ENCODE measurements at places on chromosomes 1 and 21.

GRCh38 chr1:108722292-108722691, 9.6 kb downstream of the FNDC7 start:
- DNase-seq: no peak

- no peak for DNase-seq
Observed at GRCh38 chr21:39046236-39046916, 136.9 kb downstream of the PSMG1 start.

- no peak for DNase-seq
Observed at GRCh38 chr1:147292631-147293251, 50.3 kb downstream of the CHD1L start.

- DNase-seq: no peak
Observed at GRCh38 chr1:84574936-84575335, 696 bp upstream of the CTBS start.

DNA sequence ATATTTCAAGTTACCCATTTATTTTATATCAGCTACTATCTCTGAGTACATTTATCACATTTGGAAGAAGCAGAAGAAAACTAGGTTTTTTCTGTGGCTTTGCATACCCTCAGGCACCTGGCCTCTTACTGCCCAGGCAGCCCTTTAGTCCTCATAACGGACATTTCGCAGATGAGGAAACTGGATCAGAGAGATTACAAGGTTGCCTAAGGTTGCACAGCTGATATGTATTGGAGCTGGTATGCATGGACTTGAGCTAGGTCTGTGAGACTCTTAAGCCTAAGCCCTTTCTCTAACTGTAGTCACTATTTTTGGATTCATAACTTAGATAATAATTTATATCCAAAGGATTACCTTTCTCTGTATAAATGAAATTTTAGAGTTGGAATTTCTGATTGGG, 4.0 kb downstream of the CNIH3 start:
- no peak for DNase-seq

GRCh38 chr1:207002724-207003146, 29.8 kb downstream of the C1orf116 start:
- DNase-seq: no peak

- no peak for DNase-seq
Observed at GRCh38 chr21:28538987-28539622, 453.6 kb downstream of the LTN1 start.

- no peak for DNase-seq
Observed at GRCh38 chr1:10338611-10339010, 60.3 kb upstream of the PGD start.

GRCh38 chr1:107802654-107803053, 162.3 kb downstream of the VAV3 start:
- no peak for DNase-seq

- DNase-seq: no peak
Observed at GRCh38 chr1:32151319-32151787, 28.1 kb upstream of the TXLNA start.

DNA sequence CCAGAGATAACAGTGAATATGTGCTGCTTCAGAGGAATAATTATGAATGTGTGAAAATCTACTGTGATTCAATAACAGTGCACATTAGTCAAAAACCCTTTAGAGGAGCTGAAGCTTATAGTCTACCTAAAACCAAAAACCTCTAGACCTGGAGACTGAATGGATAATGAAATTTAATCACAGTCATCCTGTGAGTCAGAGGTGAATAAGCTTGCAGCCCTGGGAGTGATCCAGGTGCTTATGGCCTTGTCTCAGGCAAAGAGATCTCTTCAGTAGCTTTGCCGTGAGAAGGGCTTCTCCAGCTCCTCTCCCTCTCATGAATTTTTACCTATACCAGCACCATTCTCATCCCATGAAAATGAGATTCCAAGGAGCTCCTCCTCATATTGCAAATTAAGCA, 81.3 kb upstream of the RGS4 start:
- DNase-seq: no peak

DNA sequence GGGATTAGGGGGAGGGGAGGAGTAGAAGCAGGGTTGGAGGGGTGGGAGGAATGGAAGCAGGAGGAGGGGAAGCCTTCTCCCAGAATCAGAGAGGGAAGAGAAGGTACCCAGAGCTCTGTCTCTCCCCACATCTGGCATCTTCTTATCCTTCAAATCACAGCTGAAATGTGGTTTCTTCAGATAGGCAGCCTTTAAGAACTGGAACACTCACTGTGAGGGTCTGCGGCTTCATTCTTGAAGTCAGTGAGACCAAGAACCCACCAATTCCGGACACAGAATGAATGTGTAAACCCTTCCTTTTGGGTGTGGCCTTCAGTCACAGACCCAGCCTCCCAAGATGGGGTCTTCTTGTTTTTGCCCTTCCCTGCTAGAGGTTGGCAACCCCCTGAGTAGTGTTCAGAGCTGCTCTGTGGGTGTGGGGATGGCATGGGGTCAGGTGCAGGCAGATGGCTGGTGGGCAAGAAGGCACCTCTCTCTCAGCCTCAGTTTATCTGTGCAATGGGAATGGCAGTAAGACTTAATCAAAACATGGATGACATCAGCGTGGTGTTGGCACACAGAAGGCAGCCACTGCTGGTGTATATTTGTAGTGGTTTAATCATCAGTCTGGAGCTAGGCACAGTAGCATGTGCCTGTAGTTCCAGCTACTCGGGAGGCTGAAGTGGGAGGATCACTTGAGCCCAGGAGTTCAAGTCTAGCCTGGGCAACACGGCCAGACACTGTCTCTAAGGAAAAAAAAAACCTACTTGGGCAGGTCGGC, 7.2 kb downstream of the FAAH start:
- DNase-seq: no peak

GRCh38 chr1:209157546-209158249, 425.8 kb upstream of the CAMK1G start:
- DNase-seq: no peak

DNA sequence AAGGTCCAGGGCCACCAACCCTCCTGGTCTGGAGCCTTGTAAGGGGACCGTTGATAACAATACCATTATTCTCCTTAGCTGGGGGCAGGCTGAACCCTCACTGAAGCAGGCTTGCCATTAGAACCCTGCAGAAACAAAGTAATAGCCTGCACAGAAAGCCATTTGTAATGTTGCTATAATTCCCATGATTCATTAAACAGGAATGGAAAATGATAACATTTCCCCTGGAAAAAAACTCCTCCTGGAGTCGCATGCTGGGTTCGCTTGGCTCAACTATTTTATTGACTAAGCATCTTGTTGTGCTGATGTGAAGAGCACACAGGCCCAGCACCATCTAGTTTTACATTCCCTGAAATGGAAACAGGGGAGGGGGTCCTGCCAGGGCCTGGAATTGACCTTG, 155.6 kb upstream of the CSF3R start:
- no peak for DNase-seq

DNA sequence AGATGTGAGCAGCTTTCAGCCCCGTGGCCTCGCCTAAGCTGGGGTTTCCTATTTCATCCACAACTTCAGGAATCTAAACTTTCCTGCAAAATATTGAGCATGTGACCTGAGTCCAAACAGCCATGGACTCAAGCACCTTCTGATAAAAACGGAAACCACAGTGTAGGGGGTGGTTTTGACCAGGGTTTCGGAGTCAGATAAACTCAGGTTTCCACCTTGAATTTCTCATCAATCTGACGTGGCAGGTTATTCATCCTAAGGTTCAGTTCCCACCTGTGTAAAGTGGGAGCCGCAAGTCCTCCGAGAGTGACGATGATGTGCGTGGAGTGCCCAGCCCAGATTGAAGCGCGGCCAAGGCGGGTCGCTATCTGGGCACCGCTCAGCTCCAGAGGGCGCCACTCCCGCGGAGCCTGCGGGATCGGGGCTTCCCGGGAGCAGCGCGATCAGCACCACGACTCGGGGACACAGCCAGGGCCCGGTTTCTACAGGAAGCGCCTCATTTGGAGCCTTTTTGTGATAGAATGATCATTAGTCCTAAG, 871 bp upstream of the ETS2 start:
- DNase-seq: no peak

DNA sequence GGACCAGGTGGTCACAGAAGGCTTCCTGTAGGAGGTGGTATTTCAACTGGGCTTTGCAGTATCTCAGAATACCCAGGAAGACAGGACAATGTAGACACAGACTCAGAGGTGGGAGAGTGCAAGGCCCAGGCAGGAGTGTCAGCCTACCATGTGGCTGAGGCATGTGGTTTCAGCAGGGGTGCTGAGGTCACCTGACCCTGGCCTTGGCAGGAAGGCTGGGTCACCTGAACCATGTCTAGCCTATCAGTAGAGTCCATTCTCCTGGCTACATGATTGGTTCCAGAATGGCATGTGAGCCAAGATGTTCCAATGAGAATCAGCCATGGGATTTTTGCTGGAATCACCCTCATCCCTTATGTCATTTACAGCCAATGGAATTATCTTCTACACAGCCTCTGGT, 169.4 kb downstream of the ACTL8 start:
- no peak for DNase-seq

DNA sequence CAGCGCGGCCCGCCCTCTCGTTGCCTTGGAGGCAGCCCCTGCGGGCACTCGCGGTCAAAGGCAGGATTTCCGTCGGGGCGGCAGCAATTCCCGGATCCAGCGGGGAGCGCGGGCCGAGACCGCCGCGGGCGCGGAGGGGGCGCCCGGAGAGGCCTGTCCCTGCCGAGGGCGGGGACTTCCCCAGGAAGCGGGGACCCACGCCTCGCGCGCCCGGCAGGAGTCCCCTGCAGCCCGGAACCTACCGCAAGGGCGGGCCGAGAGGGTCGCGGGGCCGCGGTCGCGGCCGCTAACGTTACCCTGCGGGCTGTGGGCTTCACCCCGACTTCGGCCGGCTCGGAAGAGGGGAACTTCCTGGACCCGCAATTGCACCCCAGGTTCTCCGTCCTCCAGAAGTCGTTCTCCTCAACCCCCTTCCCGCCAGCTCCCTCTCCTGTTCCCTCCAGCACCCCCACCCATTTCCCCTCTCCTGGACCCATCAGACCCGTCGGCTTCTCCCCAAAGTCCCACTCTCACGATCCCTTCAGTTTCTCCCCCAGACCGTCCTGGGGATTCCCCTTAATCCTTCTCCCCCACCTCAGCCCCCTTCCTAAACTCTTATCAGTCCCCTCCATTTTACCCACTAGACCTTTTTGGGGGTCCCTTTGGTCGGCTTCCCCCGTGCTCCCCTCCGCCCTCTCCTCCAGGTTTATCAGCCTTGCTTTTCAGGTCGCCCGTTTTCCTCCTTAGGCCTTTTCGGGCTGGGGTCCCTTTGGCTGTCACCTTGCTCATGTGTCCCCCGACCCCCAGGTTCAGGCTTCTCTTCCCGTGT, 604 bp downstream of the FGR start:
- DNase-seq: peak; percentile 47

GRCh38 chr1:13642306-13643004, 57.5 kb upstream of the PRDM2 start:
- no peak for DNase-seq

GRCh38 chr1:1461721-1462317, 9.7 kb upstream of the ATAD3B start:
- no peak for DNase-seq

DNA sequence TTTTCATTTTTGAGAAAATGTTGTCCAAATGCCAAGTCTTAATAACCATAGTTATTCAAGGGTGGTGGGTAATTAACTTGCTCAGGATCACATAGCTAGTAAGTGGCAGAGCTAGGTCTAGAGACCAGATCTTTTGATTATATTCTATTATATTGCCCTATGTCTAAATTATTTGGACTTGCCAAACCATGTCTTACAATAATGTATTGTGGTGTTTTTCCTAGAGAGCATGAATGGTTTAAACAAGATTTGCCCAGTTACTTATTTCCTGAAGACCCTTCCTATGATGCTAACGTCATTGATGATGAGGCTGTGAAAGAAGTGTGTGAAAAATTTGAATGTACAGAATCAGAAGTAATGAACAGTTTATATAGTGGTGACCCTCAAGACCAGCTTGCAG, 58.6 kb downstream of the PRKAA2 start:
- DNase-seq: no peak

DNA sequence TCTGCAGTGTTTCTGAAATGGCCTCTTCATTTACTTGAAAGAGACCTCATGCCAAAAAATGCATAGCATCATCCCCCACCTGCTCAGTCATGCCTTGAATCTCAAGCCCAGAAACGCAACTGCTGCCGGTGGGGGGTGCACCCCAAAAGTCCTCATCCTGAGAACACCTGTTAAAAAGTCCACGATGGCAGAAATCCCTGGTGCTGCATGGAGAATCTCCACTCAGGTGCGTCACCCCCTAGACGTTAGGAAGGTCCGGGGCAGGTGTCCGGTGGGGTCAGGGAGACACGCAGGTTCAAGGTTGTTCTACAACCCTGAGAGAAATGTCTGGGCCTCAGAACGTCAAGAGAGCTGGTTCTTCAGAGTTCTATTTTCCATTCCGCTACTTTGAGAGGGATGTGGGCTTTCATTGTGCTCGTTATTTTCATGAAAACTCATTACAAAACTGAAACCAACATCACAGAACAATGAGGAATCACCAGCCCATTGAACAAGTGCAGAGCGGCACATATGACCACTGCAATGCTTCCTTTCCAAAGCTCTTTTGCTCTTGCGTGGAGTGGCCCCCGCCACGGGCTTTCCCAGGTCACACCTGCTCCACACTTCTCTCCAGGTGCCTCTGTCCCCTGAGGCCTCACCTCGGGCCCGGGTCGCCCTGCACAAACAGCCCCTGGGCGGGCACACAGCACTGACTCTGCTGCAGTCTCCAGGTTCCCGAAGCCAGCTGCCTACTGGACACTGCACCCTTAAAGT, 201.9 kb downstream of the TOMM20 start:
- DNase-seq: no peak

DNA sequence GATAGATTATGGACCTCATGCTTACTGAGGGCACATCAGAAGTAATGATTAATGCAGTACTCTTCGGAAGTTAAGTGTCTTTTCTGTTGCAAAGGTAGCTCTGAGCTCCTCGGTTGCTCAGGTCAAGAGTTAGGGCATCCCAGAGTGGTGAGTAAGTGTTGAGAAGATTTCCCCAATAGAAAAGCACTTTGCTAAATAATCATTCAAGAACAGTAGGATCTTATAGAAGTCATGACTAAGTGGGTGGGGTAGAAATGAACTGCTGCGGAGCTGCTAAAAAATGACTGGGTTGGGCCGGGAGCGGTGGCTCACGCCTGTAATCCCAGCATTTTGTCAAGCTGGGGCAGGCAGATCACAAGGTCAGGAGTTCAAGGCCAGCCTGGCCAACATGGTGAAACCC, 648.6 kb upstream of the CAMK1G start:
- DNase-seq: no peak

GRCh38 chr1:219564109-219564508, 48.8 kb downstream of the ZC3H11B start:
- no peak for DNase-seq

DNA sequence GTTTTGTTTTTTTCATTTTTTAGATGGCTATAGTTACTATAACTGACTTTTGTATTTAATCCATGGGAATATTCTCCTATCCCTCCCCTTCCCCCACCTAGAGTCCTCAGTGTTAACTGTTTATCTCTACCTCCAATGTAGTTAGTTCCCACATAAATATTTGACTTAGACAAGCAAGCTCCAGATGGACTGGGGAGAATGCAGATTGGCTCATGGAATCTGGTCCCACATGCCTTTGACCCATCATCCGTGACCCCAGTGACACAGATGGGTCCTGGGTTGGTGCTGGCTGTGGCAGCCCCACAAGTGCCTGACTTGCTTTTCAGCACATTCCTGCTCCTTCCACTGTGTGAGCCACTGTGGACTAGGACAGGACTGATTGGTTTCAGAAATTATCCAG, 41.8 kb downstream of the ATP2B4 start:
- DNase-seq: no peak
